HEK293T (cell line): ENCODE measurements at places on chromosomes 7 and 10.

GRCh38 chr10:116796469-116796868 lies 52.8 kb upstream of the ENO4 start:
- DNase-seq: no peak

DNA sequence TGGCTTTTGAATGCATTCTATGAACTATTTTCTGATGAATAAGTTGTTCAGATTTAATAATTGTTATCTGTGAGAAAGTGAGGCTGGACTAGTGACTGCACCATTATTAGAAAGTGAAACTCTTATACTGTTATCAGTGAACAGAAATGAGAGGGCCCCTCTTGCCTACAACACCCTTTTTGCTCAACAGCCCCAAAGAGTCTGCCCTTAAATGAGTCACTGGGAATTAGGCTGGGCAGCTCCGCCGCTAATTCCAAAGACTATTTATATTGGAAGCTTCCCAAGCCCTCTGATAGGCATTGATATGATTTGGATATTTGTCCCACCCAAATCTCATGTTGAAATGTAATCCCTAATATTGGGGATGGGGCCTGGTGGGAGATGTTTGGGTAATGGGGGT lies 7.0 kb upstream of the CYP2C18 start:
- DNase-seq: no peak

- no peak for DNase-seq
These were observed 461.4 kb upstream of the POT1 start for GRCh38 chr7:125390981-125391380.

DNA sequence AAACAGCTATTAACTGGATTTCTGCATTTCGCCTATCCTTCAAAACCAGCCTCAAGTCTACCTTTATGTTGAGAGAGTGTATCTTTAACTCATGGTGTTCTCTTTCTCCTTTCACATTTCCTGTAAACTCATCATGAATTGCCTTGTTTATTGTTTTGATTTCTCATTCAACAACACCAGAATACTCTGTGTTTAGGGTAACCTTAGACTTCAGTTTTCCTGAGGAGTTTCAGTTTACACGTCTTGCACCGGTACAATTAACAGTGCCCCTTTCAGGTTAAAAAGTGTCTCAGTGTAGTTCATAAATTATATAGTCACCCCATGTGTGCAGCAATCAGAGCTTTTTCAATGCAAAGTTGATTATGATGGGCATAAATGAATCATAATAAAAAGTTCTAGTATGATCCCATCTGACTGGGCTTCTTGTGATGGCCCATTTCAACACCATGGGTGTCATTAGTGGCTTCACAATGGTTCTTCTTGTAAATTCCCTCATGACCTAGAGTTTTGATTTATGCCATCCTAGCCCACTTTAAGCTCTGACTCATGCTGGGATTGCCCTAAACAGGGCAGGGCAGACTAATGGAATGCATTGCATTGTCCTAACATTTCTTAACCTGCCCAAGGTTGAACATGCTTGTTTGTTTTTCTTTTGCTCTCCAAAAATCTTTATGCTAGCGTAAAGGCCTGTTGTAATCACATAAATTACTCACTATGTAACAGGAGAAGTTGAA lies 22.0 kb downstream of the ITGB8 start:
- peak; percentile 26 for DNase-seq

GRCh38 chr7:104414216-104414615 lies 85.8 kb downstream of the LHFPL3 start:
- DNase-seq: no peak

- DNase-seq: no peak
These were observed 75.2 kb upstream of the INHBA start for GRCh38 chr7:41777894-41778596.

DNA sequence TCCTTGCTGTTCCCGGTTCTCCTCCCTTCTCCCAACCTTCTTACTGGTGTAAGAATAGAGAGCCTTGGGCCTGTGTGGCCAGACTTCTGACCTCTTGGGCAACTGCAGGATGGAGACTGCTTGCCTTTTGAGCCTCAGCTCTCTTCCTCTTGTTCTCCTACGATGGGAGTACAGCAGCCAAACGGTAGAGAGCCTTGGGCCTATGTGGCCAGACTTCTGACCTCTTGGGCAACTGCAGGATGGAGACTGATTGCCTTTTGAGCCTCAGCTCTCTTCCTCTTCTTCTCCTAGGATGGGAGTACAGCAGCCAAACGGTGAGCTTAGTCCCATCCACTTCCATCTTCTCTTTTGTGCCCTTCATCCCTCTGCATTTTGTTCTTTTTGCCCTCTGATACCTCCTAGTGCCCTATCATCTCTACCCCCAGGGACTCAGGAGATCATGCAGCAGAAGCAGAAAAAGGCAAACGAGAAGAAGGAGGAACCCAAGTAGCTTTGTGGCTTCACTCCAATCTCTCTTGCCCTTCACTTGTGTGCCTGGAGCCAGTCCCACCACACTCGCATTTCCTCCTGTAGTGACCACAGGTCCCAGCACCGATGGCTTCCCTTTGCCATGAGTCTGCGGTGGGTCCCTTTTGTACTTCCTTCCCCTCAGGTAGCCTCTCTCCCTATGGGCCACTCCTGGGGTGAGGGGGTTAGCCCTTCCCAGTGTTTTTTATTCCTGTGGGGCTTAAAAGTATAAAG lies 15.3 kb downstream of the SLC25A13 start:
- no peak for DNase-seq

DNA sequence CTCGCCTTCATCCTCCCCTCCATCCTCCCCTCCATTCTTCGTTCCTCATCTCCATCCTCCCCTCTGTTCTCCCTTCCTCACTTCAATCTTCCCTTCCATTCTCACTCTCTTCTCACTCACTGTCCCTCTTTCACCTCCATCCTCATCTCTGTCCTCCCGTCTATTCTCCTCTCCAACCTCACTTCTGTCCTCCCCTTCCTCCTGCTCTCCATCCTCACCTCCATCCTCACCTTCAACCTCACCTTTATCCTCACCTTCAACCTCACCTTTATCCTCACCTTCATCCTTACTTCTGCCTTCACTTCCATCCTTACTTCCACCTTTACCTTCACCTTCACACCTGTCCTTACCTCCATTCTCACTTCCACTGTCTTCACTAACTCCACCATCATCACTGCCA lies 11.3 kb upstream of the RABGEF1 start:
- DNase-seq: no peak

GRCh38 chr10:61907587-61907986 lies 6.1 kb downstream of the ARID5B start:
- no peak for DNase-seq

DNA sequence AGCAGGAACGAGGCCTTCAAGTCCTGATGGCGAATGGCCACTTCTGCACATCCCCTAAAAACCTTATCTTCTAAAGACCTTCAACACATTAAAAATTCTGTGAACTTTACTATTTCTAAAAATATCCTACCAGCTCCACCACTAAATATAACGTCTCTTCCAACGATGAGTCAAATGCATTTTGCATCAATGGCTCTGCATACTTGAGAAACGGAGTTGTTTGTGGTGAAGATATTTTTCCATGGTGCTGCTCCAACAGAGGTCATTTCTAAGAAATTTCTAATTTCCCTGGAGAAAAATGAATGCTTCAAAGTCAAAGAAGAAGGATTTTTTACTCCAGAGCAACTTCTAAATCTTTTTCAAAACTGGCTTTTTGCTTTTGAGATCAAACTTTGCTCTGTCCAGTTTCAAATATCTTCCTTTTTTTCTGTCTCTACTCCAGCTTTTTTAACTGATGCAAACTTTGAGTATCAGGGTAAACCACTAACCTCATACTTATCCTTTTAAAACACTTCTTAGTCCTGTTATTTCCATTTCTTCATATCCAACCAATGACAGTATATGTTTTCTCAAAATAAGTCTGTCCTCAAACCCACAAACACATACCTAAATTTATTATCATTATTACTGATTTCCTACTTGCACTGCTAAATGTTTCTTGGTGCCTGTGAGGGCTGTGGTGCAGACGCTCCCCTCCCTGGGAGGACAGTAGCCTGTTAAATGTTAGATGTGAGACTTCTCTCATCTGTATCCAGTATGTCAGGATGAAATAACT lies 258.1 kb downstream of the KLF6 start:
- DNase-seq: no peak

DNA sequence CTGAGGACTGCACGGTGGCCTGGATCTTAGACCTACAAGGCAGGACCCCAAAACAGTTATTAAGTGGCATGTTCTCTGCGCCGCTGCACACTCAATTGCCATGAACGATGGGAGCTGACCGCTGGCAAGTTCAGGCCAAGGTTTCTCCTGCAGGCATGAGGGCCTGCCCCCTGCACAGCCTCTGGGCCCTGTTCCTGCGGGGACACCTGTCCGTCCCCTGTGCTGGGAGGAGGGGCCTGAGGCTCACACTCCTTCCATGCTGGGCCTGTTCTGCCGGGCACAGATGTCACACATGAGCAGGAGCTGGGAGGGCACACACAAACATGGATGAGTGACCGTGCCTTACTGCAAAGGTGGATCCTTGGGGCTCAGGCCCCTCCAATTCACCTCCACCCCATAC lies 90.0 kb downstream of the PTPRN2 start:
- no peak for DNase-seq

DNA sequence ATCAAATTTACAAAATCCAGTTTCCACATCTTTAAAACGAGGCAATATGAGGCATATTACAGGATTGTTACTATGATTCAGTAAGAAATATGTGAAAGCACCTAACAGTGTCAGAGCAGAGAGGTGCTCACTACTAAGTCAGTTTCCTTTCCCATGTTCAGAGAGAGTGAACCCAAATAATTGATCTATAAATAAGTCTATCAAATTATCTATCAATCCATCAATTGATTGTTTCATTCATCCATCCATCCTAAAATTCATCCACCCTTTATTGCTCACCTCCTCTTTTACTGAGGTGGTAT lies 340.8 kb downstream of the SUGCT start:
- DNase-seq: no peak

- DNase-seq: no peak
These were observed 96.0 kb downstream of the NRCAM start for GRCh38 chr7:108360058-108360800.

DNA sequence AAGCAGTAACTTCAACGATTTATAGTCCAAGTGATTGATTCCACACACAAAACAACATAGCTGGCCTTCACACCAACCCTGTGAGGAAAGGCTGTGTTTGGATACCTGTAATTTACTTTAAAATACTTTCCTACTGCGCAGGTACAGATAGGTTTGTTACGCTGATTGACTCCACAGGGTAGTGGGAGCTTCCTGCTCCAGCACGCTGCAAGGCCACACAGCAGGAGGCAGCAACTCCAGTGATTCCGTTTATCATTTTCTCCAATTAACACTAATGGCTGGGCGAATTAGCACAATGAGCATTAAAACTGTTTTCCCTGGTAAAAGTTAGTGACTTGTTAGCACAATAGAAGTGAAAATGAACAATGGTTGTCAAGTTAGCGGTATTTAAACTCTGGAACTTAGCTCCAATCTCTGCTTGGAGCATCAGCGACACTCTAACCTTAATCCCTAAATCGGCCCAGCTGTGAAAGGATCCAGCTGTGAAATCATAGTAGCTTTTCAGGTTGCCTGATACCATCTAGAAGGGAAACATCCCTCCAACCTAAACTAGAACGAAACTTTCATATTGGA lies 959 bp downstream of the DCLRE1C start:
- DNase-seq: no peak

- no peak for DNase-seq
These were observed 116.1 kb downstream of the KLF6 start for GRCh38 chr10:3668966-3669330.

- DNase-seq: no peak
These were observed 3.4 kb downstream of the ADRA2A start for GRCh38 chr10:111080224-111080623.

DNA sequence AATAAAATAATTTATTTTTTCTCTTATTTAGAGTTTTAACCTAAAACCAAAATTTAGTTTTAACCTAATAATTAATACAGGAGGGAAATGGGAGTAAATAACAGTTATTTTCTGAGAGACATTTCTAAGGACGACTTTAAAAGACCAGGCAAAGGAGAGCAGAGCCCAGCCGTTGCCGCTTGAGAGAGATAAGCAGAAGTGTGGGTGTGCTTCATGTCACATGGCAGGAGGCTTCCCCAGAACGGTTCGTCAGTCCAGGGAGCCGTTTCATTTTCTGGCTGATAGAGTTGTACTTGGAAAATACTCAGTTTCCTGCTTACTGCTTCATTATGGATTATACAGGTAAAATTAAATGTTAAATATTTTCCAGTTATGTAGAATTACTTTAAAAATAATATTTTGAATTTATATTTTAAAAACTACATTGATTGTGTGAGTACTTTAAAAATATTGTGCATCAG lies 61.4 kb downstream of the ST7 start:
- DNase-seq: peak; percentile 44

DNA sequence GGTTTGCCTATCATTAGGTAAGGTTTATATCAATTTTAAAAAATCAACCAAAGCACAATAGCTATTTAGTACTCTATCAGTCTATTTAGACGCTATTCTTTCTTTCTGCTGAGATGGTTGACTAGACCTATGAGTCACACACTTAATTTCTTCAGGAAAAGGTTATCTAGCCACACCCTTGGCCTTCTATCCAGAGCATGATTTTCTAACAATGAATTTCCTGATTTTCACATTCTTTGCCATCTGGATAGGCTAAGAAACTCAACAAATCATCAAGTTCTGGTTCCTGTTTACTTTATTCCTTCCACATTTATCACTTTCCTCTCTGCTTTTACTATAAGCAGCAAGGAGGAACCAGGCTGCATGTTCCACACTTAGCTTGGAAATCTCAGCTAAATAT lies 8.1 kb downstream of the PRPS1L1 start:
- no peak for DNase-seq

DNA sequence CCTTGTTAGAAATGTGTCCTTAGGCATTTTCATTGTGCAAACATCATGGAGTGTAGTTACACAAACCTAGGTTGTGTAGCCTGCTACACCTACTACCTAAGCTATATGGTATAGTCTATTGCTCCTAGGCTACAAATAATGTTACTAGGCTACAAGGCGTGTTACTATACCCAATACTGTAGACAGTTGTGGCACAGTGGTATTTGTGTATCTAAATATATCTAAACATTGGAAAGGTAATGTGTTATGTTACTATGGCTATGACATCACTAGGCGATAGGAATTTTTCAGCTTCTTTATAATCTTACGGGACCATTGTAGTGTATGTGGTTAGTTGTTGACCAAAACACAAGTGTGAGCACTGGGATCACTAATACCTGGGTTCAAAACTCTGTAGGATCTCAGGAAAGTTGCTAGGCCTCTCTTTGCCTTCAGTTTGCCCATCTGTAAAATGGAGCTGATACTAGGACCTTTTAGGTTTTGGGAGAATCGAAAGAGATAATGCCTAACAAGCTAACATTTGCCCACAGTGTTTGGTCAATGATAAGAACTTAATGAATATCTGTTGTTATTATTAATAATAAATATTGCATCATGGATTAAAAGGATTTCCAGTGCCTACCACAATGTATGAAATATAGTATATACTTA lies 2.7 kb downstream of the BICC1 start:
- DNase-seq: no peak

GRCh38 chr7:18353339-18353738 lies 142.2 kb upstream of the HDAC9 start:
- no peak for DNase-seq

GRCh38 chr10:104104926-104105325 lies 17.0 kb upstream of the SFR1 start:
- no peak for DNase-seq

GRCh38 chr7:131665021-131665420 lies 108.6 kb upstream of the PODXL start:
- no peak for DNase-seq
